NCI-H82 (cell line): ENCODE measurements at places on chromosomes 5 and 9.
A peak's percentile ranks its signal among the peaks of the same experiment; 100 is the strongest.

DNA sequence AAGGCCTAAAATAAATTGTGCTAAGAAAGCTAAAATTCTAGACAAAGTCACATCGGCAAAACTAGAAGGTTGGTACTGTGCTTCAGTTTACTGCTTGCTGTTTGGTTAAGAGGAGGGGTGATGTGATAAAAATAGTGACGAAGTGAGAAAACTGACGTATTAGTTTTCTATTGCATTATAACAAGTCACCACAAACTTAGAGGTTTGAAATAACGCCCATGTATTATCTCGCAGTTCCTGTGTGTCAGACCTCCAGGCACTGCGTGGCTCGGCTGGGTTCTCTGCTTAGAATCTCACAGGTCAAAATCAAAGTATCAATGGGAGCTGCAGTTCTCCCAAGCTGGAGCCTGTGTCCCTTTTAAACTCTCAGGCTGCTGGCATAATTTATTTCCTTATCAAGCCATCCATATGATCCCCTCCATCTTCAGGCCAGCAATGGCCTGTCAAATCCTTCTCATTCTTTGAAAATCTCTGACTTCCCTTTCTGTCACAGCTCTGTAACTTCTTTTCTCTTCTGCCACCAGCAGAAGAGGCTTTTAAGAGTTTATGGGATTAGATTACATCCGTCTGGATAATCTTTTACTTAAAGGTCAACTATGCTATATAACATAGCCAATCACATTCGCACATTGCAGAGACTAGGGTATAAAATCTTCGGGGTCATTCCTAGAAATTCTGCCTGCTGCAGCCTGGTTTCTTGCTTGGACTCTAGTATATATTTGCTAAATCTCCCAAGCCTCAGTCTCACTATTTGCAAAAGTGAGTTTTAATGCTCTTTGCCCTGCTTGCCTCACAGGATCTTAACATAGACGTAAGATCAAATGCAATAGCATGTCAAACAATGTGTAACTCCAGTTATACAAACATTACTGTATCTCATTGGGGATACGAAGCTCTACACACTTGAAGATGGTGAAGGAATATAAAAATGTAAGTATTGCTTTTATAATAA, 104.0 kb upstream of the CDKN2B start:
- DNase-seq, result peak; percentile 80

GRCh38 chr5:39906146-39906545, 481.4 kb upstream of the DAB2 start:
- no peak for DNase-seq

DNA sequence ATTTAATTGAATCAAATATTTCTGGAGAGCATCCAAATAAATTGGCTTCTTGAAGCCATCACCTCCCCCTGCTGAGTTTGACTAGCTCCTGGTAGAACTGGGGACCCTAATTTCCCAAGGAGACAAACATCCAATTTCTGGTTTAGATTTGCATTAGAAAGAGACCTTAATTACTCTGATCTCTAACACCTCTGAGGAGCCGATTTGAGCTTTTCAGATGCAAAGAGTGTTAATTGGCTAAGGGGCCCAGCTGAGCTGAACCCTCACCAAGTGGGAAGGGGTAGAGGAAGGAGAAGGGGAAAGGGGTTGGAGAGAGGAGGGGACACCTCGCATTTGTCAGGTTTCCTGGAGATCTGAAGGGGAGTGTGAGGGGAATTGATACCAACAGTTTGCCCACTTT, 145.4 kb upstream of the SHB start:
- peak; percentile 31 for DNase-seq

DNA sequence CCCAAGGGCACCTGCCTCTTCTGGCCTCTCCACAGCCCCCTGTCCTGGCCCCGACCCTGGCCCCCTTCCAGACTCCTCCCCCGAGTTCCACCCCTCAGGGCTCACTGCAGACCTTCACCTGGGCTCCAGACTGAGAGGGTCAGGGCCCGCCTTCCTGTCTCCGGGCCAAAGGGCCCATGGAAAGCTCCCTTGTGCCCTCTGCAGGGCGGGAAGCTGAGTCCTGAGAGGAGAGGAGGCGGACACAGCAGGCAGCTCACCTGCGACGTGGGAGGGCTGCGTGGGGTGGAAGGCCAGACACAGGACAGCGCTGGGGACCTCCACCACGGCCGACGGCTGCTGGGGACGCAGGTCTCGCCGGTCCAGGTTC, 20.6 kb downstream of the DYNC2I2 start:
- peak; percentile 27 for DNase-seq

GRCh38 chr9:127816362-127816725, 13.7 kb downstream of the FPGS start:
- no peak for DNase-seq

- DNase-seq, result no peak
Observed at GRCh38 chr5:14327624-14328023, 184.5 kb downstream of the TRIO start.

GRCh38 chr5:10565785-10566542, 2.1 kb downstream of the ANKRD33B start:
- peak; percentile 52 for DNase-seq

DNA sequence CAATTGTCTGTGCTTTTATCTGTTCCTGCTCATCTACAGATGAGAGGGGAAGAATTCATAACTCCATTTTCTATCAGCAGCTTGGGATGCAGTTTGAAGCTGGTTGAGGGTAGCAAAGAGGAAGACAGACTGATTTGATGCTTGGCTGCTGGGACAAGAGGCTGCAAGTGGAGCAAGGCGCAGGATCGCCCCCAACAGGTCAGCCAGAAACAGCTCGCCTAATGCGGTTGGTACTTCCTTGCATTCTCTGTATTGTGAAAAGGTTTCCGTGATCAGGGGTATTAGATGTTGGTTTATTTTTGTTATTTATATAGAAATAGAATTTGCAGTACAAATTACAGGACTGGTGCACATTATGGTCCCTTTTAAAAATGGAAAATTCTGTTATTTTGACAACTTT, 40.6 kb downstream of the ZNF883 start:
- peak; percentile 36 for DNase-seq

DNA sequence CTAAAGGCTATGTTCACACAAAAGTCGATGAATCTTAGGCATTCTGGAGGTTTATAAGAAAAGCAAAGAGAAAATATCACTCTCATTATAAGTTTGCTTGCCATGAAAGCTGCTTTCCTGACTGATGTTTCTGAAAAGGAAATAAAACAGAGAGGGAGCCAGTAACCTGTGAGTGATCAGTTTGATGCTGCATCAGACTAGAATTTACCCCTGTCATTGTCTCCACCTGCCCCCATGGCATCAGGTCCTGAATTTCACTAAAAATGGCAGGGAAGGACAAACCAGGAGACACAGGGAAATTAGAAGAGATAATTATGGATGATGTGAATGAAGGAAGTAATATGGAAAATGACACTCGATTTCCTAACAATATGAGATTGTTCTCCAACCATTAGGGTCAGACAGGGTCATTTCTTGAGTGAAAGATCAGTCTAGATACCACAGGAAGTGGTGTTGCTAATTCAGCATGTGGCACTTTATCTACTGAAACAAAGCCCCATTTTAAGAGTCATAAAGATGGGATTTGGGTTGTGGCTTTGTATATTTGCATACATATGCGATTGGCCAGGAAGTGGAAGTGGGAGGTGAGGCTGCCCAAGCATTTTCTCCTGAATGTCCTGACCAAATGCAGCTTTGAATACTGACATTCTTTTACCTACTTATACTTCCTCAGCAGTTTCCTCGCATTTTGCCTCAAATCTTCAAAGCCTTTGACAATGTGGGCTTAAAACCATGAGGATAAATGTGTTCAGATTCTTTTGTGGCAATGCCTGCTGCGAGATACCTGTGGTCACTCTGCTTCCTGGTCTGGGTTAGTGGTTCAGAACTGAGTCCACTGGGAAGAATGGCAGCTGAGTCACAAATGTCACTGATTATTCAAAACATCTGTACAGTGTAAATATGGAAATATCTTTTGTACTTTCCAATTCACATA, 29.7 kb downstream of the MEGF10 start:
- DNase-seq, result no peak

DNA sequence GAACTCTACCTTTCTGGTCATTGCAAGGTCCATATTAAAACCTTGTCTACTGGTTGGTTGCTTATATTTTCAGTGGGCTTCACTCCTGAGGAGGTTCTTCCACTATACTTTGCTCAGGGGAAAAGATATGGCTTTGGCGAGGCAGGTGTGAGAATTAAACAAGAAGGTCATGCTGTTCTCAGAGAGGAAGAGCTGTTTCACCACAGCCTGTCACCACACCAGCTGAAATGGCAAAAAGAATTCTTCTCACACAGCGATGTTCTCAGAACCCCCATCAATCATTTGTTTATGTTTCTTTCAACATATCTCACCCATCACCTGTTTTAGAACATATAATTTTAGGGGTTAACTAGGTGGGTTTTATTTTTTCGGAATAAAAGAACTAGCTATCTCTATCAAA, 38.6 kb downstream of the CAPSL start:
- DNase-seq, result no peak
